Mesothelial cell of epicardium (in vitro differentiated cells): ENCODE measurements at places on chromosomes 4 and X. TPM values are rescaled to one million over a fixed set of nuclear protein-coding genes. Genes with fewer than 3 reads are reported as not detected.

GRCh38 chr4:3440979-3441500 is 728 bp upstream of the HGFAC start:
- no peak overlapping the region for H3K4me3 ChIP-seq
- H3K4me1 ChIP-seq: peaks cover 4% of the 10 kb centered on the region
- no peaks in the 10 kb centered on the region for H3K27me3 ChIP-seq
- DNase-seq: no peak
- H3K36me3 ChIP-seq: no peaks in the 10 kb centered on the region
- H3K27ac ChIP-seq: no peak overlapping the region

DNA sequence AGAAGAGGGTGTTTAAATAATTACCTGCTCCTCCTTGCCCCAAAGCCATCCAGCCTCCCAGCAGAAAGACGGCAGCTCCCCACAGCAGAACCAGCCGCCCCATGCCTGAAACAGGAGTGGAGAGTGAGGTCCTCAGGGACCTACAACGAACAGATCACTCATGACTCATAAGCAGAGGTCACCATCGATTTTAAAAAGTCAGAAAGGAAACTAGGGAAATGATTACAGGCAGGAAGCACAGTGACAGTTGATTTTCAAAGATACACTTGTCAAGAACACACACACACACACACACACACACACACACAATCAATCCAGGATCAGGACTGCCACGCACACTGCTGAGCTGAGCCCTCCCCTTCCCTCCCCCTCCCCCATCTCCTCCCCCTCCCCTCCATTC is at the start of gene CRLF2:
TSS of gene CRLF2 (minus strand) at position 118 of the 400 bp plus-strand sequence. CDS start at position 103, 15 bp downstream.
- H3K27ac ChIP-seq: no peak within 1 kb of the TSS
- no peaks in the 10 kb centered on the region for H3K36me3 ChIP-seq
- H3K4me1 ChIP-seq: peaks cover 4% of the 10 kb centered on the region
- H3K27me3 ChIP-seq: peaks cover 5% of the 10 kb centered on the region

GRCh38 chr4:121277194-121278105 is 103.4 kb downstream of the QRFPR start:
- peaks cover 8% of the 10 kb centered on the region for H3K4me1 ChIP-seq
- no peak overlapping the region for H3K4me3 ChIP-seq
- H3K27me3 ChIP-seq: no peaks in the 10 kb centered on the region

- H3K27ac ChIP-seq: no peak overlapping the region
- no peaks in the 10 kb centered on the region for H3K27me3 ChIP-seq
- no peak overlapping the region for H3K4me3 ChIP-seq
- no peaks in the 10 kb centered on the region for H3K36me3 ChIP-seq
- H3K4me1 ChIP-seq: peaks cover 23% of the 10 kb centered on the region
- DNase-seq: no peak
Observed at GRCh38 chr4:71553605-71554004, 214.8 kb downstream of the SLC4A4 start.

GRCh38 chr4:69811166-69811565 is 48.8 kb downstream of the SULT1E1 start:
- H3K4me1 ChIP-seq: no peaks in the 10 kb centered on the region
- H3K36me3 ChIP-seq: no peaks in the 10 kb centered on the region
- H3K27ac ChIP-seq: no peak overlapping the region
- no peak overlapping the region for H3K4me3 ChIP-seq
- H3K27me3 ChIP-seq: no peaks in the 10 kb centered on the region

DNA sequence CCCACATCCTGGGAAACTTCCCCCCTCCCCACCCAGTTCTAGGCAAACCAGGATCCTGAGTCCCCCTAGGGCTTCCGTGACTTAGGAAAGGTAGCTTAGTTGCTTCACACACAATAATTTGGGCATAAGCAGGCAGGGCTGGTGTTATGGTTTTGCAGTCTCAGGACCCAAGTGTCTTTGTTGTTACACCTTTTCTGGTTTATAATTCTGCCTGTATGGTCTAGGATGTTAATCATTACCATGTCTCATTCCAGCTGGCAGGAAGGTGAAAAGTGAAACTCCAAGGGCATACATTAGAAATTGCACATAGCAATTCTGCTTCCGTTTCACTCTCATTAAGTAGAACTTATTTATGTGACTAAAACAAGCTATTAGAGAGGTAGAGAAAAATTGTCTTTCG is 16.8 kb downstream of the UGT8 start:
- H3K36me3 ChIP-seq: no peaks in the 10 kb centered on the region
- DNase-seq: no peak
- no peaks in the 10 kb centered on the region for H3K27me3 ChIP-seq
- H3K4me1 ChIP-seq: no peaks in the 10 kb centered on the region
- no peak overlapping the region for H3K4me3 ChIP-seq

GRCh38 chr4:110823251-110823650 is 200.4 kb upstream of the PITX2 start:
- H3K36me3 ChIP-seq: no peaks in the 10 kb centered on the region
- no peak for DNase-seq
- H3K27me3 ChIP-seq: no peaks in the 10 kb centered on the region
- H3K27ac ChIP-seq: no peak overlapping the region

DNA sequence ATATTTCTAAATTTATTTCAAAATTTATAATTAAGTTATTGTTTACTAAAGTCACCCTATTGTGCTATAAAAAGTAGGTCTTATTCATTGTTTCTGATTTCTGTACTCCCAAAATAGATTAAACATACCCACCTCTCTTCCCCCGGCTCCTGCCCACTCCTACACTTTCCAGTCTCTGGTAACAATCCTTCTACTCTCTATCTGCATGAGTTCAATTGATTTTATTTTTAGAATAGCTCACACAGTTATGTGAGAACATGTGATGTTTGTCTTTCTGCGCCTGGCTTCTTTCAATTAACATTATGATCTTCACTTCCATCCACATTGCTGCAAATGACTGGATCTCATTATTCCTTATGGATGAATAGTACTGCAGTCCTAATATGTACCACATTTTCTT is 269.3 kb downstream of the ACTRT1 start:
- no peak overlapping the region for H3K4me3 ChIP-seq
- H3K4me1 ChIP-seq: no peaks in the 10 kb centered on the region
- H3K27ac ChIP-seq: no peak overlapping the region
- no peaks in the 10 kb centered on the region for H3K27me3 ChIP-seq
- no peak for DNase-seq
- no peaks in the 10 kb centered on the region for H3K36me3 ChIP-seq

DNA sequence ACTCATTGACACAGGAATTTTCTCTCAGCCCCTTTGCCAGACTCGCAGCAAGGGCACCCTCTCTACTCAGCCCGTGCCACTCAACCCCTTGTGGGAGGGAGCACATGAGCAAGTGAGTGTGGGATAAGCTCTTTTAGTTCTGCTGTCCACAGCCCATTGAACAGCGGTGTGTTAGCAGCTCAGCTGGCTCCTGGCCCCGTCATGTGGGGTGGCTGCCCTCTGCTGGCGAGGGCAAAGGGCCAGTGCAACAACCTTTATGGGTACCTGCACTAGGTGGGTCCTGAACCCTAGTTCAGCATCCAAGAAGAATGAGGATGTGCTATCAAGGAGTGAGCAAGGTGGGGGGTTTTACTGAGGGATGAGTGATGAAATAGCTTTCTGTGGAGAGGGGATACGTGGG is 85.0 kb upstream of the ZNF81 start:
- H3K36me3 ChIP-seq: no peaks in the 10 kb centered on the region
- H3K4me3 ChIP-seq: no peak overlapping the region
- H3K27ac ChIP-seq: no peak overlapping the region
- no peaks in the 10 kb centered on the region for H3K4me1 ChIP-seq
- H3K27me3 ChIP-seq: peaks cover 31% of the 10 kb centered on the region

DNA sequence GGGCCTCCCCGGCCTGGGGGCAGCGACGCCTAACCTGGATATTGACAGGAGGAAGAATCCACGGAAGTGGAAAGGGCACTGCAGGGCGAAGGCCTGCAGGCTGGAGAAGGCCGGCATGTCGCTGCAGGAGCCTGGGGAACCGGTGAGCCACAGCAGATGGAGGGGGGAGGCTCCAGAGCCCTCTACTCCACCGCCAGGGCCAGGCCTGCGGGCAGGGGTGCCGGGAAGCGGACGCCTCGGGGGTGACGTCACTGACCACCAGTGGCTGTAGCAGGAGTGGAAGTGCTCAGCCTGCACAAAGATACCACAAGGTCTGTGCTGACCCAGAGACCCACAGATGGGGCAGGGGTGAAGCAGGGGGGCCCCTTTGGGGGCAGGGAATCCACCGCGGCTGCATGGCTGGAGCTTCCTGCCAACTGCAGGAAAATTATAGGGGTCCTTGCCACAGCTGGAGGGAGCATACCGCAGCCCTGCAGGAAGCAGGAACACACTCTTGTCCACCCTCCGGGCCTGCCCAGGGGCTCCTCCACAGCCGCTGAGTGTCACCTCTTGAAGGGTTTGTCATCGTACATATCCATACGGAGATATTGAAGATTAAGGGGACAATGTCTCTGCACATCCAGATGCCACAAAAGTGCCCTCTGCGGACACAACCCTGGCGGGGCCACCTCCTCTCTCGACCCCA is 7.6 kb upstream of the HTRA3 start:
- H3K4me3 ChIP-seq: no peak overlapping the region
- H3K36me3 ChIP-seq: no peaks in the 10 kb centered on the region
- no peak for DNase-seq
- H3K27me3 ChIP-seq: no peaks in the 10 kb centered on the region
- H3K4me1 ChIP-seq: peaks cover 39% of the 10 kb centered on the region
- peak overlapping the region; percentile 56 for H3K27ac ChIP-seq

GRCh38 chr4:25650311-25650710 is 5.3 kb upstream of the SLC34A2 start:
- H3K4me3 ChIP-seq: no peak overlapping the region
- H3K4me1 ChIP-seq: peaks cover 7% of the 10 kb centered on the region
- H3K36me3 ChIP-seq: no peaks in the 10 kb centered on the region
- no peak overlapping the region for H3K27ac ChIP-seq

GRCh38 chr4:147981305-147981704 is 249.4 kb downstream of the ARHGAP10 start:
- no peak for DNase-seq
- no peaks in the 10 kb centered on the region for H3K4me1 ChIP-seq
- peaks cover 39% of the 10 kb centered on the region for H3K36me3 ChIP-seq

DNA sequence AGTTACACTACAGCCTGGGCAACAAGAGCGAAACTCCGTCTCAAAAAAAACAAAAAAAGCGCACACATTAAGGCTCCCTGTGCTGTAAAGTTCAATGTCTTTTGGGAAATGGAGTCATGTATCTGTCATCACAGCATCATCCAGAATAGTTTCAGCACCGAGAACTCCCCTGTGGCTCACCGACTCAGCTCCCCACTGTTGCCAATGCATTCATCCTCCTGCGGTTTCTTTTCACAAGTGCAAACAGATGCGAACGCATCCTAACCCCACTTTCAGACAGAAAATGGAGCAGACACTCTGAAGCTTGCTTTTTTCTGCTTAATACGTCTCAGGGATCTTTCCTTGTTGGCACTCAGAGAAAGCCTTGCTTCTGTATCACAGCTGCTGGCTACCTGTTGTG is 13.8 kb upstream of the SH3TC1 start:
- peak overlapping the region; percentile 47 for H3K27ac ChIP-seq
- H3K36me3 ChIP-seq: no peaks in the 10 kb centered on the region
- no peak overlapping the region for H3K4me3 ChIP-seq
- H3K4me1 ChIP-seq: peaks cover 38% of the 10 kb centered on the region
- no peak for DNase-seq

DNA sequence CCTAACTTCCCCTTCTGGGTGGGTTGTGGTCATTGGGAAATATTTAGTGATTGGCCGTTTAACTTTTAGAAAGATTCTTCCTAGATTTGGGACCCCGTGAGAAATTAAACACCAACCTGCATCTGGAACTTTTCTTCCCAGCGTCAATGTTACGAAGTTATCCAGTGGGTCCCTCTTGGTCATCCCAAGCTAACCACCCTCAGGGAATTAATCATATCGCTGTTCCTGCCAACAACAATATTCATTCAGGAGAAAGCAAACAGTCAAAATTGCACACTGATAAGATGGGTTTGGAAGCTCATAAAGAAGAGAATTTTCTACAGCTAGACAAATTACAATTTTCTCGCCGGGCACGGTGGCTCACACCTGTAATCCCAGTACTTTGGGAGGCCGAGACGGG is 121.2 kb upstream of the STX18 start:
- H3K4me1 ChIP-seq: peaks cover 43% of the 10 kb centered on the region
- H3K36me3 ChIP-seq: peaks cover 8% of the 10 kb centered on the region
- no peaks in the 10 kb centered on the region for H3K27me3 ChIP-seq
- DNase-seq: no peak
- H3K4me3 ChIP-seq: no peak overlapping the region
- no peak overlapping the region for H3K27ac ChIP-seq

DNA sequence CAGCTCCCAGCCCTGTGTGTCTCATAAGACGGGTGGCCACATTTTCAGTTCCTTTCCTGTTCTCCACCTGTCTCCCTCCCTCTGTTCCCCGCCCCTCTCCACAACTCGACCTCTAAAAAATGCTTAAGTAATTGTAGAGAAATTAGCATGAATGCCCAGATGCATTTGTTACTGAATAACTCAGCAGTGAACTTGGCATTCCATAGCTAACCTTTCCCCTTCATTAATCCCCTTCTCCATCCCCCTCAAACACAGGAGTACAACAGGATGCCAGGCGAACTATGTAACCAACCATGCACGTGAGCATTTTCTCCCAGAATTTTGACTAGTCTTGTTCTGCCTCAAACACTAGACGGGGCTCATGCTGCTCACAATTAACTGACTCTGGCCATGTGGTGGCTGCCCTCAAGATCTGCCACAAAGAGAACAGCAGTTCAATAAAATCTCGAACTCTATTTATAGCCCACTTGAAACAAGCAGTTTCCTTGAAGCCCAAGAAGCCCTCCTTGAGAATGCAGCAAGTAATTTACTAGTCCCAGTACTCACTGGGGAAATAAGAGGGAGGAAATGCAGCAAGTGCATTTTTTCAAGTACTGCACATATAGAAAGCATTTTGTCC is 351.2 kb downstream of the ARHGAP24 start:
- H3K27ac ChIP-seq: peak overlapping the region; percentile 87
- H3K4me1 ChIP-seq: peaks cover 51% of the 10 kb centered on the region
- no peak for DNase-seq

GRCh38 chrX:13658602-13659001 is 5.7 kb downstream of the TCEANC start:
- H3K4me1 ChIP-seq: peaks cover 7% of the 10 kb centered on the region
- no peak for DNase-seq
- H3K27me3 ChIP-seq: no peaks in the 10 kb centered on the region
- H3K27ac ChIP-seq: peak overlapping the region; percentile 88

CSAG3 gene
- not detected in 3 replicates for total RNA-seq

CITED1 gene
- total RNA-seq: 1.4 to 2.8 TPM (median 1.6 TPM) in 3 replicates

NEIL3 gene
- total RNA-seq: 5.6 to 6.2 TPM (median 5.9 TPM) in 3 replicates

DRD5 gene
- 0.09 TPM in 2 of 3 replicates, not detected in the other for total RNA-seq

VEGFD gene
- total RNA-seq: 0.40 to 1.1 TPM (median 0.70 TPM) in 3 replicates

DCAF16 gene
- total RNA-seq: 78.8 to 91.0 TPM (median 84.8 TPM) in 3 replicates

RIBC1 gene
- total RNA-seq: 1.2 to 2.0 TPM (median 1.7 TPM) in 3 replicates

RCHY1 gene
- 40.5 to 44.6 TPM (median 42.9 TPM) in 3 replicates for total RNA-seq

ART3 gene
- 0.33 to 0.45 TPM in 2 of 3 replicates, not detected in the other for total RNA-seq

DNAAF6 gene
- not detected in 3 replicates for total RNA-seq

GAGE1 gene
- total RNA-seq: not detected in 3 replicates
